ENCODE measurements at places on chromosomes 6 and 20.

GRCh38 chr20:23084845-23085365 lies 1.2 kb downstream of the CD93 start:
- no peak for DNase-seq

DNA sequence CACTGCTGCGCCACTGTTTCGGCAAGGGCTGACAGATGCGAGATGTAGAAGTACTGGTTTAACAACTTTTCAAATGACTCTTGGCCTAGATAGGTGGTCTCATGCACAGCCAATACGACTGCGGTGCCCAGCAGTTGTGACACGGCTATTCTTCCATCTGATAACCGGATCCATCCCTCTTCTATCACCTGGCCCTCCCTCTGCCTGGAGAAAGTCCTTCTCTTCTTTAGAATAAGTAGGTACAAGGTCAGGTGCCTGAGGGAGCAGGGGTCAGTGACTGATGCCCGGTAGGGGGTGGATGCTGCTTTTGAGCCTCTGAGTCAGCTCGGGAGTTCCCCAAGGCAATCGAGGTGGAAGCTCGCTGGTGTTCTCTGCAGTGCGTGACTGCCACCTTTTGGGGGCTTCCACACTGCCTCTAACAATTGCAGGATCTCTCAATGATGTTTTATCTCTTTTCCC lies 166.8 kb upstream of the GRIK2 start:
- no peak for DNase-seq

- DNase-seq: no peak
These were observed 637 bp downstream of the TFB1M start for GRCh38 chr6:155313602-155314091.

DNA sequence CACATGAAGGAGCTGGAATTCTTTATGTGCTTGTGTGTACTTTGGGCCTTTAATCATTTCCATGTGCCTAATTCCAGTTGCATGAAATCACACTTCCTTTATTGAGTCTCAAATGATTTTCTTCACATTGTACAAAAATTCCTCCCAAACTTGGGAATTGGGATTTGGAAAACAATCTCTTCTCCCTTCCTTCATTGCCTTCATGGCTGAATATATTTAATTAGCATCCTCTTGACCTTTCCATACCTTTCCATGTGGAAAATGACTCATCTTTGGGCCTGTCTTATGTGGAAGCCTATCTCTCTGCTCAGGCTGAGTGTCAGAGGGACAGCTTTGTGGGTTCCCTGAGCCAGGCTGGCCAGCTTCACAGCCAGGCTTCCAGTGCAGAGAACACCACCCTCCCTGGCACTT lies 33.0 kb upstream of the CDH4 start:
- DNase-seq: no peak

DNA sequence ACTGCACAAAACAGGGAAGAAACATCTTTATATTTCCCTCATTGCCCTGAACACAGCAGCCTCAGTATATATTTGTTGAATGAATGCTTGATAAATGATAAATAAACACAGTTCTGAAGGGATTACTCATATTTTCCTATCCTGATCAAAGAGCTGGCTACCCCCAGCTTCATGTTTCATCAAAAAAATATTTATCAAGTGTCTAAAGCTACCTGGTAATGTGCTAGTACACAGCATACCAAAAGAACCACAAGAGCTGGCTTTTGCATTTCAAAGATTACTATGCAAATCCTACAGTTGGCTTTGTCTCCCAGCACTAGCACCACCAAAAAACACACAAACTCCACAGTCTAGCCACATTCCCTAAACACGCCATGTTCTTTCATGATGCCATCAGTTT lies 130.0 kb downstream of the BTBD9 start:
- no peak for DNase-seq

Data from stimulated activated CD8-positive, alpha-beta memory T cell treated with anti-CD3 and anti-CD28 coated beads, Interleukin-15, amount 100 ng/mL, for 24 hours (primary cell).